ENCODE measurements at places on chromosomes 2 and 18.

GRCh38 chr2:98502556-98503335 is 58.1 kb downstream of the INPP4A start:
- peak; percentile 67 for DNase-seq

- DNase-seq = no peak
These were observed 15.2 kb upstream of the SLC8A1 start for GRCh38 chr2:40466935-40467572.

- DNase-seq = no peak
These were observed 112.5 kb upstream of the GPC1 start for GRCh38 chr2:240322991-240323390.

- DNase-seq = no peak
These were observed 86.1 kb downstream of the TNS1 start for GRCh38 chr2:217916504-217917254.
